ENCODE measurements at places on chromosomes 12 and 14.

DNA sequence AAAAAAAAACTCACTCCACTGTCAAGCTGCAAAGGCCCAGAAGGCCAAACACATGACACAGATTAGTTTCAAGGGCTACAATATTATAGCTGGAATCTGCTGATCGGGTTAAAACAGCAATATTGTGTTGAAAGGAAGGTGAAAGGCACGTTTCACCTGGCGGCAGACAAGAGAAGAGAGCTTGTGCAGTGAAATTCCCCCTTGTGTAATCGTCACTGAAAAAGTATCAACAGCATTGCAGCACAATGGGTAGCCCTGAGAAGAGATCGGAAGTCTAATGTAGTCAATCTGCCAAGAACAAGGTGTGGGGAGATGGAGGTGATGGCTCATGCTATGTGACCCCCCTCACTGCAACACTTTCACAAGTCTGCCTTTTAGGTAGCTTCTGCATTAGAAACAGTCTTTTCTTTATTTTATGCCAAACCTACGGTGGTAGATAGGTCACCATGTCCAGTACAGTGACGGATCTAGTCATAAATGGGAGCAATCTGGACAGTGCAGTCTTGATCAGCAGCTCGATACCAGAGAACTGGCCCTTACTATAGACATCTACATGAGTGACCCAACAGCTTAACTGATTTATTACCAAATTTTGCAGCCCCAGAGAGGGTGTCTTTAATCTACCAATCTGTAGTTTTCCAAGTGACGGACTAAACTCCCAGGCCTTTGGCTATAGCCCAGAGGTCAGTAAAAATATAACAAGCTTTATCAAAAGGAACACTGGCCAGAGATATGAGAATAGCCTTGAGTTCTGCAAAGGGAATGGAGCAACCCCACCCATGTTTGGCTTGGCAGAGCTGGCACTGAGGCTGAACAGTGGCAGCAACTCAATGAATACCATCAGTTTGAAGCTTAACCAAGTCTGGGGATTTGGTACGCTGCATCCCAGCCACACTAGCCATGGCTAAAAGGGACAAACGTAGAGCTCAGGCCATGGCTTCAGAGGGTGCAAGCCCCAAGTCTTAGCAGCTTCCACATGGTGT, 35.4 kb downstream of the SPTSSA start:
- no peaks in the 10 kb centered on the region for H3K4me1 ChIP-seq
- no peak overlapping the region for H3K4me3 ChIP-seq
- H3K36me3 ChIP-seq = peaks cover 2% of the 10 kb centered on the region
- H3K27ac ChIP-seq = no peak overlapping the region
- DNase-seq = no peak
- no peaks in the 10 kb centered on the region for H3K27me3 ChIP-seq

DNA sequence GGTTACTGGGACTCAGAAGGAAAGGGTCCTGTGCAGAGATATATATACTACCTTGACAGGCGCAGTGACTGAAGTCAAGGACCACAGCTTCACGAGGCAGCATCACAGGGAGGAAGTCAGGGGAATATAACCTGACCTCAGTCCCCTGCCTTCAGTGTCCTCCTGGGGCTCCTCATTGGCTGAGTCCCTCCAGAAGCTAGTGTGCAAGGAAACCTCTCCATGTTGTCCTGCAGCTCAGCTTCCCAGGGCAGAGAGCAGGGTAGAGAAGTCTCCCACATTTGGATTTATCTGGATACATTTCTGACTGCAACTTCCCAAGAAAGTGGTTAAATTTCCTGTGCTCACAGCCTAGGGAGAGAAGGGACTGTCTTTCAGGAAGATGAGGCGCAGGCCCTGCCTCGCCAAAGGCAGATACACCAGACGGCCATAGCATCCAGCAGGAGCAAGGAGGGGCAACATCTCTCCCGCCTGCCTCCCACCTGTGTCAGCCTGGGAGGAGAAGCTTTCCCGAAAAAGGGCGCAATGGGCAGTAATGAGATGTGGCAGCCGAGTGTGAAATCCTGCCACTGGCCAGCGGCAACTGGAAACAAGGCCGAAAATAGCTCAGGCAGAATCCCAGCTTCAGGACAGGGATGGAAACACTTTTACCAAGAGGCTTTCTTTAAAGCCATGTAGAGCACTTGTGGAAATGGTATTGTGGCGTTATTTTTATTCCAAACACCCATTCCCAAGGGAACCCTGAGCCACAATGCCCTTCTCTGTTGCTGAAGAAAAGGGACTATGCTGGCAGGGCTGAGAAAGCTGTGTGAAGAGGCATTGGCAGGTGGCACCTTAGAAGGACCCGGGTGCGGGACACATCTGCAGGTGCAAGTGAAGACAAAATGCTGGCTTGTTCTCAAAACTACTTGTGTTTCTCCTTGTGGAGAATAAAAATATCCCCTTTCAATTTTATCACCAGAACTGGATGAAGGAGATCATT, 54.9 kb upstream of the HIF1A start:
- H3K27ac ChIP-seq = no peak overlapping the region
- peaks cover 3% of the 10 kb centered on the region for H3K27me3 ChIP-seq
- H3K4me3 ChIP-seq = no peak overlapping the region

- H3K4me3 ChIP-seq = no peak overlapping the region
- no peaks in the 10 kb centered on the region for H3K36me3 ChIP-seq
- H3K4me1 ChIP-seq = no peaks in the 10 kb centered on the region
- H3K27me3 ChIP-seq = no peaks in the 10 kb centered on the region
- DNase-seq = no peak
Observed at GRCh38 chr14:93199031-93199430, 7.8 kb downstream of the GON7 start.

DNA sequence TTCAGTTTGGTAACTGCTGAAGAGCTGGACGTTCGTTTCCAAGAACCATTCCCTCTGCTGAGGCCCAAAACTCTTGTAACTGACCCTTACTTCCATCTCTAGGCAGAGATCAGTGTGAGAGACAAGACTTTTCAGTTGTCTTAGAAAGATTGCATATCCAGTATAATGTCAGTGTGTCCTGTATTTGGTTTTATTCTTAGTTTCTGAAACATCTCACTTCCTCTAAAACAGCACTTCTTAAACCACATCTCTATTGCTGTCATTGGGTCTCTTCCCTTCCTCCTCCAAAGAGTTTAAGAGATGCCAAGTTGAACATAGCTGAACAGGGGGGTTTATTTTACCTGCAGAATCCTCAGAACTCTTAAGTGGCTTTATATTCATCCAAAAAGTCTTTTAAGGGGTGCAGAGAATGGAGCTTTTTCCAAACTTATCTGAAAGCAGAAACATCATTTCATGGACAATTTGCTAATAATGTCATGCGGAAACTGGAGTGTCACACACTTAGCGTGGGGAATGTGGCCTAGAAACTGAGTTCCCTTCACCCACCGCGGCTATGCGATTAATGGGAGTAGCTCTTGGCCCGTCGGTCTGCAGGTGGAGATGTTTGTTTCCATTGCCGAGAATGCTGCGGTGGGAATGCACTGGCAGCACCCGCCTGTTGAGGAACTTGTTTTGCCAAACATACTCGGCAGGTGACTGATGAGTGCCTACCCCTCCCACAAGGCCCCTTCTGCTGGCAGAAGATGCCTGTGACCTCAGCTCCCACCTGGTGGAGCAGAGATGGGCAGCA, 148.2 kb downstream of the ADGRD1 start:
- no peaks in the 10 kb centered on the region for H3K27me3 ChIP-seq
- DNase-seq = peak; percentile 44
- H3K4me3 ChIP-seq = no peak overlapping the region
- no peak overlapping the region for H3K27ac ChIP-seq
- no peaks in the 10 kb centered on the region for H3K36me3 ChIP-seq

DNA sequence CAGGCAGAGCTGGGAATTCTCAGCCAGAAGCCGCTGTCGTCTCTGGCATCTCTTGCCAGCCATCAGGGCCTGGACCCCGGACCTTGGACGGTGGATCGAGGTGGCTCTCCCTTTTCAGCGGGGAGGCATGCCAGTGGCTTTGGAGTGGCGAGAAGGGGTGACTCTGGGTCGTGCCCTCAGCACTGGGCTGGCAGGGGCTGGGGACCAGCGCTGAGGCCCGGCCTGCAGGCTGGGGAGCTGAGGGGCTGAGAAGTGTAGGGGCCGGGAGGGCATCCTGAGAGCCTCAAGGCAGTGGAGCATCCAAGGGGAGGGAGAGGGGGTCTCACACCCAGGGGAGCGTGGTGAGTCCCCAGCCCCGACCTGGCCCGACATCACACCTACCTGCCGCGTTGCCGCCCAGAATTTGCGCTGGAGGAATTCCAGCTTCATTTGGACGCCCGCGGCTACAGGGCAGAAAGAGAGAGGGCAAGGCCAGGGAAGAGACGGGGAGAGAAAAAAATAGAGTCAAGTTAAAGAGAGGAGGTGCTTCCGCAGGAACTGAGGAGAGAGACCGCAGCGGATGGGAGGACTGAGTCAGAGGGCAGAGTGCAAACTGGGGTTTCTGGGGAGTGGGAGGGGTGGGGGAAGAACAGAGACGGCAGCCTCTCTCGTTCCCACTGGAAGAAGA, 9.0 kb upstream of the LRTM2 start:
- peaks cover 4% of the 10 kb centered on the region for H3K4me1 ChIP-seq
- H3K36me3 ChIP-seq = no peaks in the 10 kb centered on the region
- no peak overlapping the region for H3K27ac ChIP-seq

DNA sequence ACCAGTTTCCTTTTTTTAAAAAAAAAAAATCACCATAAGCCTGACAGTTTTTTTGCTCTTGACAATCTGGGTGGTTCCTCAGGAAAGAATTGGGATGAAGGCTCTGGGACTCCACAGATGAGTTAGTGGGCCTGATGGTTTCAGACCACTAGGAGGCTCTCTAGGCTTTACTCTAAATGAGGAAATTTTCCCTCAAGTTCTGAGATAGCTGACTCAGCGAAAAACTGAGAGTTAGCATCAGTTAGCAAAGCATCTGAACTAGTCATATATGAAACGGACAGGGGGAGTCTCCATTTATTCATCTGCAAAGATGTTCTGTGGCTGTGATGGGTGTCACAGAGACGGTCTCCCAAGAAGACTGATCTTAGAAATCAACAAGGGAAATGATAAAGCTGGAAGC, 314.3 kb upstream of the OR4E1 start:
- peaks cover 19% of the 10 kb centered on the region for H3K27me3 ChIP-seq
- H3K27ac ChIP-seq = no peak overlapping the region
- H3K36me3 ChIP-seq = no peaks in the 10 kb centered on the region
- H3K4me3 ChIP-seq = no peak overlapping the region
- DNase-seq = no peak
- no peaks in the 10 kb centered on the region for H3K4me1 ChIP-seq

- H3K27ac ChIP-seq = no peak overlapping the region
- H3K36me3 ChIP-seq = peaks cover 19% of the 10 kb centered on the region
- H3K27me3 ChIP-seq = no peaks in the 10 kb centered on the region
- H3K4me3 ChIP-seq = no peak overlapping the region
Observed at GRCh38 chr12:132646850-132647249, 28.3 kb downstream of the P2RX2 start.

DNA sequence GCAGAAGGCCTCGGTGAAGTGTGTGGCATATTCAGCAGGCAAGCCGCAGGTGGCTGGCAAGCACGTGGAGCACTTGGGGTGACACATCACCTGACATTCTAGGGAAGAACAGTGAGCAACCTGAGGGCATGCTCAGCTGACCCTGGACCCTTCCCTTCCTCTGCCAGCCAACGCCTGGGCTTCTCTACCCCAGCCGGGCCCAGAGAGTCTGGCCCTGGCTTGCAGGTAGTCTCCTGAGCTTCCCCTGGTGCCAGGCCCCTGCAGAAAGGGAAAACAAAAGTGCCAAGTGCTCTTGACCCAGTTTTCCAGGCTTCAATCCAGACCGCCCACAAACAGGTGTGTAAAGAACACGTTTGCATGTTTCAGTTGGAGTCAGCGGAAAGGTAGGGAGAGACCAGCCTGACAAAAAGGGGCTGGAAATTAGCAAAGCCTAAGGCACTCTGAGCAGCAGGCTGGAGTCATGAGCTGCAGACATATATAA, 45.7 kb downstream of the PRKAB1 start:
- peaks cover 5% of the 10 kb centered on the region for H3K4me1 ChIP-seq
- no peaks in the 10 kb centered on the region for H3K27me3 ChIP-seq
- no peak overlapping the region for H3K4me3 ChIP-seq

DNA sequence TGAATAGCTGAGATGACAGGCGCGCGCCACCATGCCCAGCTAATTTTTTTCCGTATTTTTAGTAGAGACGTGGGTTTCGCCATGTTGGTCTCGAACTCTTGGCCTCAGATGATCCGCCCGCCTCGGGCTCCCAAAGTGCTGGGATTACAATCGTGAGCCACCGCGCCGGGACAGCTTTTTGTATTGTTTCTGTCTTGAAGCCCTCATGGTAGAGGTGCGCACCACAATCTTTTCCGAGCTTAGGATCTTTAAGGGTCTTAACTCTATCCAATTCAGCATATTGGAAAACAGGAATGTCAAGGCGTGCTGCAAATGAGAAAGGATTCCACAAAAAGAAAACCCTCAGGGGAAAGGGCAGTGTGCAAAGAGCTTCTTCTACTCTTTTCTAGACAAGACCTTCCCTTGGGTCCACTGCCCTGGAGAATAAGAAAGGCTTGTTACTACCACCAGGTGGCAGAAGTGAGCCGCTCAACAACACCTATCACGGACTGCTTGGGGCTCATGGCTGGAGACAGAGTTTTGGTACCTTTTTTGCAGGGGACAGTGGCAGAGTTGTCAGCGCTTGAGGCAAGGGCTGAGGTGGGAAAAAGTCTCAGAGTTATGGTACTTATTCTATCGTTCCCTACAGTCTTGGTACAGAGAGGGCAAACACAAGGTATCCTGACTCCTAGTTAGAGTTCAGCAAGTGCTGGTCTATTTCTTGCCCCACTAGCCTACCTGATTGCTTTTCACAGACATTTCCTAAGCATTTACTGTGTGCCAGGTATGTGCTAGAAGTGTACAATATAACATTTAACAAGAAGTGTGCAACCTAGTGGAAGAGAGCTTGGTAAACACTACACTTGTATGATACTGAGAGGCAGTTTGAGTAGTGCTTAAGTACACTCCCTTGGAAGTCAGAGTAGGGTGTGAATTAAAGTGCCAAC, 16.4 kb upstream of the SP7 start:
- H3K36me3 ChIP-seq = no peaks in the 10 kb centered on the region
- H3K27me3 ChIP-seq = no peaks in the 10 kb centered on the region
- peak overlapping the region; percentile 35 for H3K27ac ChIP-seq
- peaks cover 12% of the 10 kb centered on the region for H3K4me1 ChIP-seq

DNA sequence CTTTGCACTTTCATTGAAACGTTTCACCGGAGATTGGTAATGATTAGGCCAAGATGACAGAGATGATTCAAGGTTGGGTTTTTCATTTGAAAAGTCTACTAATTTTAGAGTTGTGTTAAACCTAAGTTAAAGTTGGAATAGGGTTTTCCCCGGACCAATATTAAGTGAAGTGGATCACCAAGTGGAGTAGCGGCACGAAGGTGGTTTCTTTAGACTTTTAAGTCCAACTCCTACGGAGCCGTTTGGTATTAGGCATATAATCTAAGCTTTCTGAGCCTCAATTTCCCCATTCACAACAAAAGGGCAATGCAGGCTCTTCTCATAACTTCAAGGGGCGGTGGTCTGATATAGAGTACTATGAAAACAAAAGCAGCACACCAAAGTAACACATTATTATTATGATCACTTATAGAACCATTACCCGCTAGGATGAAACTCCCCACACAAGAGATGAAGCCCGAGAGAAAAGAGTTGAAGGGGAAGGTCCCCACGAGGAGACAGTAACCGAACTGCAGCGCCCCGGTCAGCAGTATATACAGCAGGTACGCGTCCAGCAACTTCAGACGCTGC, 413 bp downstream of the DAD1 start:
- H3K4me1 ChIP-seq = peaks cover 37% of the 10 kb centered on the region
- peaks cover 19% of the 10 kb centered on the region for H3K27me3 ChIP-seq
- H3K36me3 ChIP-seq = peaks cover 15% of the 10 kb centered on the region
- DNase-seq = no peak

- H3K4me1 ChIP-seq = peaks cover 5% of the 10 kb centered on the region
- DNase-seq = no peak
- H3K27ac ChIP-seq = no peak overlapping the region
- H3K27me3 ChIP-seq = peaks cover 5% of the 10 kb centered on the region
Observed at GRCh38 chr12:64895526-64895925, 71.1 kb downstream of the TBC1D30 start.
